Bronchial smooth muscle cell (primary cell): ENCODE measurements at places on chromosomes 7 and 10. TPM values are rescaled to one million over a fixed set of nuclear protein-coding genes. Genes with fewer than 3 reads are reported as not detected.

NCF1 gene
- under 0.01 TPM in 1 of 2 replicates, not detected in the other for total RNA-seq

NME8 gene
- total RNA-seq, result not detected in 2 replicates

FZD1 gene
- total RNA-seq, result 22.9 and 27.8 TPM in 2 replicates

MTERF1 gene
- 8.5 and 8.6 TPM in 2 replicates for total RNA-seq

WNT2 gene
- total RNA-seq, result 0.63 and 5.8 TPM in 2 replicates

CCDC172 gene
- total RNA-seq, result not detected in 2 replicates

CFAP46 gene
- 0.95 and 1.2 TPM in 2 replicates for total RNA-seq

ZP3 gene
- 0.63 and 1.9 TPM in 2 replicates for total RNA-seq

RPEL1 gene
- total RNA-seq, result under 0.01 TPM in 1 of 2 replicates, not detected in the other

KLHDC10 gene
- total RNA-seq, result 22.5 and 31.3 TPM in 2 replicates

HKDC1 gene
- under 0.01 and 0.77 TPM in 2 replicates for total RNA-seq

POLR2J2 gene
- total RNA-seq, result 1.7 and 3.5 TPM in 2 replicates

PYROXD2 gene
- total RNA-seq, result 11.3 and 34.9 TPM in 2 replicates

FGL2 gene
- total RNA-seq, result 170 and 189 TPM in 2 replicates

MYL10 gene
- not detected in 2 replicates for total RNA-seq

PDE6C gene
- not detected in 2 replicates for total RNA-seq

TSPAN13 gene
- 1.8 and 4.1 TPM in 2 replicates for total RNA-seq

ELAPOR2 gene
- total RNA-seq, result 0.26 and 2.2 TPM in 2 replicates
